Stimulated activated CD8-positive, alpha-beta memory T cell treated with anti-CD3 and anti-CD28 coated beads, Interleukin-15, amount 100 ng/mL, for 4 hours (primary cell): ENCODE measurements at places on chromosomes 1 and 21.

GRCh38 chr21:42245331-42246193, 26.6 kb downstream of the ABCG1 start:
- no peak for DNase-seq

DNA sequence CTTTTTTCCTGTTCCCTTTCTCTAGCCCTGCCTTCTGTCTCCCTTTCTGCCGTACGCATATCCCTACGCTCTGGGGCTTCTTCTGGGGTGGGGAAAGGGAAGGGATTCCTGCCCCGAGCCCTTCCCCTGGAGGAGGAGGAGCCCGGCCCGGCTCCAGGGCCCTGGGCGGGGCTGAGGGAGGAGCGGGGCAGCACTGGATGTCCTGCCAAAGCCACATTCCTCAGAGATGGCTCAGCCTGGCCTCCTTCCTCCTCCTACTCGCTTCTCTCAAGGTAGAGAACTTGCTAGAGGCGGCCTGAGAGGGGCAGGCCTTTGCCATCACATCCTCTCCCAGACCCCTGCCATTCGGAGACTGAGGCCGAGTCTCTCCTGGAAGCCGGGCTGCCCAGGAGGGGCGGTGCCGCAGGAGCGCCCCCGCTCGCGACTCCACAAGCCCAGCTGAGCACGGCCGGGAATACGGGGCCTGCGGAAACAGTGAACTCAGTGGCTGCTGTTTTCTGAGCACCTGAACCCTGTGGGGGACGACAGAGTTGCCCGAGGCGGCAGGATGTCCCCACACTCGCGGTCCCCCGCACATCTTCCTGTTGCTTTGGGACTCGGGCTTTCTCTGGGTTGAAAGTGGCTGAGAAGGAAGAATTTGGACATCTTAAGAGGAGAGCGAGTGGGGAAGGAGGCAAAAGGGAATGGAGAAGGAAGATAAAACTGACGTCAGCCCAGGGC, 12.2 kb downstream of the ADAMTSL4 start:
- DNase-seq, result no peak

GRCh38 chr1:22317231-22317919, 134.3 kb upstream of the ZBTB40 start:
- no peak for DNase-seq

DNA sequence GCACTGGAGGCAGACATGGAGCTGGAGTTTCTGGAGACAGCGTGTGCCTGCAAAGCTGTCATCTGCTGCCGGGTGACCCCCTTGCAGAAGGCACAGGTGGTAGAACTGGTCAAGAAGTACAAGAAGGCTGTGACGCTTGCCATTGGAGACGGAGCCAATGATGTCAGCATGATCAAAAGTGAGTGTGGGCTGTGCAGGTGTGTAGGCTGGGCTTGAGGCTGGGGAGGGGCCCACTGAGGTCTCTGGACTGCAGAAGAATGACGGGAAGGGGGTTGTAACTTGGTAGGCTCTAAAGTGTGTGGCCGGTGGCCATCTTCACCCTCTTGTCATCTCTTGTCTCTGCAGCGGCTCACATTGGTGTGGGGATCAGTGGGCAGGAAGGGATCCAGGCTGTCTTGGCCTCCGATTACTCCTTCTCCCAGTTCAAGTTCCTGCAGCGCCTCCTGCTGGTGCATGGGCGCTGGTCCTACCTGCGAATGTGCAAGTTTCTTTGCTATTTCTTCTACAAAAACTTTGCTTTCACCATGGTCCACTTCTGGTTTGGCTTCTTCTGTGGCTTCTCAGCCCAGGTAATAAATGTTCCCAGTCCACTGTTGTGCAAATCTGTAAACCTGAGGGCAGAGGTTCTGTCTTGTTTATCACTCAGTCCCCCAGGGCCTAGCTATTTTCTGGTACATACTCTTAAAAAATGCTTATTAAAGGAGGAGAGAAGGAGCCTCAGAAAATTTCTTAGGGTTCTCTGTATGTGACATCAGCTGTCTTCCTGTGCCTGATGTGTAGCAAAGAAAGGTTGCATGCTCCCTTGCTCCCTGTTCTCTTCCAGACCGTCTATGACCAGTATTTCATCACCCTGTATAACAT, 19.9 kb downstream of the ATP8B2 start:
- no peak for DNase-seq

DNA sequence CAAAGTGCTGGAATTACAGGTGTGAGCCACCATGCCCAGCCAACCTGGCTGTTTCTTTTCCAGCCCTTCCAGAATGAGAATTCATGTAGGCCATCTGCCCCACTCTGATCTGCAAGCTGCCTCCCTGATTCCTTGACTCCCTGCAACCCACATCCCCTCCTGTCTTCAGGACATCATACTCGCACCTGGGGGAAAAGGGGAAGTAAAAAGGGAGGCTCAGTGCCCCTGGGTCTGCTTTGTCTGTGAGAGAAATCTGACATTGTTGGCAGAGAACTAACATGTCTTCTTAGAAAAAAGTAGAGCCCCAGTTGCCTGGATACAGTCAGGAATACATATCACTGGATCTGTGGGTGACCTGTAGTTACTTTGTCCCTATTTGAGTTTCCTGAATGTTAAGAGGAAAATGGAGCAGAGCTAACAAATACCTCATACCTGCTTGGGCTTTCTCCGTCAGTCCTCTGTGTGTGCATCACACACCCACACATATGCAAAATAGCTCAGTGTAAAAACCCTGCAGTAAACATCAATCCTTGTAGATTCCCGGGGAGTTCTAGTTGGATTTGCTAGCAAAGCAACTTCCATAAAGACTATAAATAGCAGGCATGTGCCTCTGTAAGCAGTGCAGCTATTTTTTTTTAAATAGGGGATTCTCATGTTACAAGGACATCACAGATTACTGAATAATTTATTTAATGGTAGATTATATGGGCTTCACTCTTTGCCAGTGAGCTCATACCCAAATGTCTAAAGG, 62.9 kb downstream of the TEX35 start:
- DNase-seq, result no peak

DNA sequence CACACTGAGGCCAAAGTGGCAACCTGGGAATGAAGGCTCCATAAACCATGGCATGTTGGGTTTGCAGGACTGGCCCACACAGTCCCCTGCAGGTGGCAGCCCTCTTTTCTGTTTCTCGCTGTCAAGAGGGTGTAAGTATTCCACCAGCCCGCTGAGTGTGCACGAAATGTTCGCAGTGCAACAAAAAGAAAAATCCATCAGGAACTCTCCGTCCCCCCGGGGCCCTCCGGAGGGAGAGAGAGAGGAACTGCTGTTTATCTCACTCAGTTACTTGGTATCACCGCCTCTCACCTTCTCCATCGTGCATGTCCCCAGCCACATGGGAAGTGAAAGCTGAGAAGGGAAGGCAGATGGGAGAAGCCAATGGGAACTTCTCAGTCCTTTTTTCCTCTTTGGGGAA, 38.3 kb downstream of the NCF2 start:
- DNase-seq, result no peak

- DNase-seq, result no peak
These were observed 836 bp upstream of the PRCC start for GRCh38 chr1:156766298-156767100.

DNA sequence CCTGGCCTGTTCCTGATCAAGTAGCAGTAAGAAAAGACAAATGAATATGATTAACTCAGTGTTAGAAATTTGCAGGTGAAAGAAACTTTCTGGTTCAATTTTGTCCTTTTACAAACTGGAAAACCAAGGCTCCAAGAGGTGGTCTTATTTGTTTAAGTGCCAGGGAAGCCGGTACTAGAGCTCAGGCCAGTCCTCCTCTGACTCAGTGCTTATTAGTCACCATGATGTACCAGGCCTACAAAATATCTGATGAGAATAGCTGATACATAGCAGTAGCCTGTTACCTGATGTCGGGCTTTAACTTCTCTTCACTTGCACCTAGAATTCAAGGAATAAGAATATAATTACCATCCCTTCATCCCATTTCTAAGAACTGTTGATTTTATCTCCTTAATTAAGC, 394.8 kb downstream of the LMX1A start:
- DNase-seq, result no peak

- no peak for DNase-seq
These were observed 746 bp upstream of the POFUT2 start for GRCh38 chr21:45288441-45288841.

DNA sequence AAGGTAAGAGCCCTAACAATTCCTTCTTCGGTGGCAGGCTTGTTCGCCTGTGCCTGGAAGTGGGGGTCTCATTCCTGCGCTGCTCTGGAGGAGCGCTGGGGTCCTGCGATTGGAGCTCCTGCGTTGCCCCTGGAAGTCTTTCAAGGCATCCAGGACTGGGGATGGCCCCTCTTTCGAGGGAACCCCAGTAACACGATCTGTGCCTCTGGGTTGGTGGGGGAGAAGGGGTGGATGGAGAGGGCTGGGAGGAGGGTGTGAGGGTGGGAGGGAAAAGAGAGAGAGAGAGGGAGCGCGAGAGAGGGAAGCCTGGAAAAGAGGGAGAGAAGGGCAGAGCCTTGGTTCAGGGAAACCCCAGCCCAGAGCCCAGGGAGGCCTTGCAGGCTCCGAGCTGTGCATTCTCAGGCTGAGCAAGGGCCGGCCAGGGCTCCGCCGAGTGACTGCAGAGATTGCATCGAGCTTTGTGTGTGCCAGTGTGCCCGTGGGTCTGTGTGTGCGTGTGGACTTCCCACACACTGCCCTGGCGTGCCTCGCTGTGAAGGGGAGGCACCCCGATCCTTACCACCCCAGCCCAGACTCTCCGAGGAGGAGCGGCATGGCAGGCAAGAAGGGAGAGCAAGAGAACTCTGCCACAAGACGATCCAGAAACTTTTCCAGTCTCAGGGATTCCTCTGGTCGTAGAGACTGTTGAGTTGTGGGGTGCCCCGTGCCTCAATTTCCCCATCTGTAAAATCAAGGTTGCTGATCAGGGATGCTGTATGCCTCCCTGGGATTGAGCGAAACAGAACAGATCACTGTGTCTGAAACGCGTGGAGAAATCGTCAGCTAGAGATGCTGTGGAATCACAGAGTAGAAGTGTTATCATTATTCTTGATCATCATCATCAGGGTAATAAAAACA, 619 bp downstream of the BCL9 start:
- DNase-seq, result no peak

DNA sequence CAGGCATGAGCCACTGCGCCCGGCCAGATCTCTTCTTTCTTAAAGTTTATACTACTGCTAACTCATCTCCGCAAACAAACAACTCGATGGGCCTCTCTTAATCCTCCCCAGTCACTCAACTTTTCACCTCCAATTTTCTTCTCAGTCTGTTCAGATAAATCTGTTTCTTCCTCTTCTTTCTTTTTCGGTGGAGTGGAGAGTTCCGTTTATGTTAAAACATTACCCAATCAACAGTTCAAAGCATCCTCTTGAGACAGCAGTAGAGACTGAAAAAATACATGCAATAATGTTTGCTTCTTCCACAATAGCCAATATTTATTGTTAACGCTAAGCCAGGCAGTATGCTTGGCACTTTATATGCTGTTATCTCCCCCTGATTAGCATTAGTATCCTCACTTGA, 1.4 kb upstream of the ANKRD13C start:
- no peak for DNase-seq

DNA sequence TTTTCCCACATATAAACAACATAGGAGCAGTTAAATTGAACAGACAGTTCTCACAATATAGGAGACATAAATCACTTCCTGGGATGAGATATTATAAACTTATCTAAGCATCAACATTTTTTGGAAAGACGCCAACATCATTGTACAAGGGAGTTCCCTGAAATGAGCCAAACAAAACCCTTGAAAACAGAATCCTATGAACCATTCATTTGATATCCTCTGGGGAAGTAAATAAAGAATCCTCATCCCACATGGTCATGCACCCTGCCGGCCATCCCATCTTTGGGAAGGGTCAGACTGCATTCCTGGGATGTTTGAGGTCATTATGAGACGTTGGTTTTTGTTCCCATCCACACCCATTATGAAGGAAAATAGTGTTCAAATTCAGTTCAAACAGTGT, 111.8 kb upstream of the USP25 start:
- DNase-seq, result no peak

- no peak for DNase-seq
These were observed 50.5 kb downstream of the ACTN2 start for GRCh38 chr1:236736761-236737160.

DNA sequence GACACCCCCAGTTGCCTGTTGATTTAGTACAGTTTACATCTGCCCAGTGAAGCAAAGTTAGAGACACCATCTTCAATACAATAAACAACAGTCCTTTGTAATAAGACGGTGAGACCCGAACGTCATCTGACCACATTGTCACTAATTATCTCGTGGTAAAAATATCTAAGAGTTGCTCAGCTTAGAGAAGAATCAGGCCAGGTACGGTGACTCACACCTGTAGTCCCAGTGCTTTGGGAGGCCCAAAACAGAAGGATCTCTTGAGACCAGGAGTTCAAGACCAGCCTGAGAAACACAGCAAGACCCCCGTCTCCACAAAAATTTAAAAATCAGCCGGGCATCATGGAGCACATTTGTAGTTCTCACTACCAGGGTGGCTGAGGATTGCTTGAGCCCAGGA, 53.5 kb downstream of the CD34 start:
- no peak for DNase-seq

DNA sequence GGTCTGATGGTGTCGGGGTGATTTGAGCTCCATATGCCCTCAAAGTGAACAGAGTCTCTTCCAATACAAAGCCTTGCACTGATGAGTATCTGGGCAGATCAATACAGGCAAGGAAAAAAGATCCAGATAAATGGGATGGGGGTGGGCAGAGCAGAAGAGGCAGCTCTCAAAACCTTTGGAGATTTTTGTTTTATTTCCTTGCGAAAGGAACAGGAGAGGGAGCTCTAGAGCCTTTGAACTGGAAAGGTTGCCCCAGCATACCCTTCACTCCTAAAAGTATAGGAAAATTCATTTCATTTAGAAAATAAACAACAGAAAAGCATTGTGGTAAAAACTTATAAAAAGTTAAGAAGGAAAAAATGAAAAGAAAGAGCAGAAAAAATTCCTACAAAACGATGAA, 31.4 kb upstream of the OLIG2 start:
- no peak for DNase-seq

- DNase-seq, result no peak
These were observed 149.9 kb upstream of the CAMK1G start for GRCh38 chr1:209433649-209434031.

GRCh38 chr1:115753830-115754229, 14.7 kb downstream of the CASQ2 start:
- no peak for DNase-seq

DNA sequence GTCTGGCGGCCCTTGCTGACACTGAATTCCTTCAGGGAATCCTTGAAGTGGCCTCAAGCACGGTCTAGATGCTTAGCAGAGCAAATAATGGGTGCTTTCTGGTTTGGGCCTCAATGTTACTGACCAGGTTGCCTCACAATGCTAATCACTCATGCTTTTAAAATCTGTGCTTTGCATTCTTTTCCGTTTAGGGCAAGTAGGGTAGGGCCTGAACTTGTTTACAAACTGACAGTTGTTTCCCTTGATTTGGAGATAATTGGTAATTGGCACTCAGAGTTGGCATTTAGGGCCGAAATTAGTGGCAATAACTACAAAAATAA, 1.4 kb downstream of the VPS13D start:
- no peak for DNase-seq

GRCh38 chr1:158425027-158425426, 1.0 kb downstream of the OR10K2 start:
- no peak for DNase-seq

DNA sequence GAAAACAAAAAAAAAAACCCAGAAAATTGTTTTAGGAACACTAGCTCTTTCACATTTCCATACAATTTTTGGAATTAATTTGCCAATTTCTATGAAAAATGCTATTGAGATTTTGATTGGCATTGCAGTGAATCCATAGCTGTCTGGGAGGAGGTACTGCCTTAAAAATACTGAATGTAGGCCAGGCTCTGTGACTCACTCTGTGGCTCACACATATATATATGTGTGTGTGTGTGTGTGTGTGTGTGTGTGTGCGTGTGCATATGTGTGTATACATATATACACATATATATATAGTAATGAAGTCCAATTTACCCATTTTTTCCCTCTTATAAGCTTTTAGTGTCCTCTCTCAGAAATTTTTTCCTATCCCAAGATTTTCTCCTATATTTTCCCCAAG, 214.2 kb upstream of the DMRTA2 start:
- DNase-seq, result no peak
